AG04449 (cell line): ENCODE measurements at places on chromosomes 5 and 9.
A peak's percentile ranks its signal among the peaks of the same experiment; 100 is the strongest.

- no peak for DNase-seq
Observed at GRCh38 chr5:82586181-82586580, 308.0 kb upstream of the RPS23 start.

DNA sequence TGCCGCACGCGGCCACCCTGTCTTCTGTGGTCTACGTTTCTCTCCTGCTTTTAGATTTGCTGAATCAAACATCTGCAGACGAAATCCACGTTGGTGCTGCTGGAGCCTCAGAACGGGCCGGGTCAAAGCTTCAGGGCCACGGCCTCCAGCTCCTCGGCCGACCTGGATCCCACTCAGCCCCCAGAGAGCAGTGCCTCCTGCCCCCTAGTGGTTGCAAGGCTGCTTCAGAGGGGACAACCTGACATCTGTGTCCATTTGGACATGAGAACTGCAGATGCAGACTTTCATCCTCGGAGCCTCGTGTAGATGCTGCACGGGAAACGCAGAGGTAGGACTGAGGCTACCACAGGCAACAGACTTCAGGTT is 23.0 kb upstream of the SLC6A3 start:
- no peak for DNase-seq

- no peak for DNase-seq
Observed at GRCh38 chr5:138258704-138259292, 15.6 kb downstream of the GFRA3 start.

DNA sequence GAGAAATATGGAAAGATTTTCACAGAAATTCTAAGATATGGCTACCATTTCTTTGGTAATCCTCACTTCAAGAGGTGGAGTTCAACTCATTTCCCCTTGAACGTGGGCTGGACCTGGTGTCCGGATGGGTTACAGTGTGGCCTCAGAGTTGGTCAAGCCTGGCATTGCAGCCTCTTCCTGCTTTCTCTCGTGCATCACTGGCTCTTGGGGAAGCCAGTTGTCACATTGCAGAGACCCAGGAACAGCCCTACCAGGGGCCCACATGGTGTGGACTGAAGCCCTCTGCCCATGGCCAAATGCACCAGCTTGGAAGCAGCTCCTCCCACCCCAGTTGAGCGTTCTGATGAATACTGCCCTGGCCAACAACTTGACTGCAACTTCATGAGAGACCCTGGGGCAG is 47.7 kb upstream of the FCN1 start:
- no peak for DNase-seq

DNA sequence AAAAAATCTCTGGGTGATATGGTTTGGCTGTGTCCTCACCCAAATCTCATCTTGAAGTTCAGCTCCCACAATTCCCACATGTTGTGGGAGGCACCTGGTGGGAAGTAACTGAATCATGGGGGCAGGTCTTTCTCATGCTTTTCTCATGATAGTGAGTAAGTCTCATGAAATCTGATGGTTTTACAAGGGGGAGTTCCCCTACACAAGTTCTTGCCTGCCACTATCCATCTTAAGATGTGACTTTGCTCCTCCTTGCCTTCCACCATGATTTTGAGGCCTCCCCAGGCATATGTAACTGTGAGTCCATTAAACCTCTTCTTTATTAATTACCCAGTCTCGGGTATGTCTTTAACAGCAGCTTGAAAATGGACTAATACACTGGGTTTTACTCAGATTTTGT is 513.9 kb downstream of the TLE4 start:
- DNase-seq = no peak

DNA sequence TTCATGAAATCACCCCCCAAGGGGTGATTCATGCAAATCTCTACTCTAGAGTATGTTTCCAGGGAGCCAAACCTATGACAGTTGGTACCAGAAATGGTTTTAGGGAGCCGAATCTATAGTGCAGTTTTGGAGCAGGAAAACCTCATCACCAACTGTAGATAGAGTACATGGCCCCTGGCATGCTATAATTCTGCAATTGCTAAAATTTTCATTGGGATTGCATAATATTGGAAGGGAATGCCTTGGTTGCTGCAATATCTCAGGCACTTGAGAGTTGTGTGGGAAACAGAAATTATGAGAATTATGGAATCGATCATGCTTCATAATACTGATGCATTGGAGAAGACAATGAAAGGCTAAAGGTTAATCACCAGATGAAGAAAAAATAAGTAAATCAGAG is 148.2 kb upstream of the PLPPR1 start:
- DNase-seq = no peak

- no peak for DNase-seq
Observed at GRCh38 chr5:120568711-120569110, 104.6 kb downstream of the PRR16 start.

GRCh38 chr9:106207298-106207697 is 513.0 kb downstream of the TMEM38B start:
- DNase-seq = no peak

DNA sequence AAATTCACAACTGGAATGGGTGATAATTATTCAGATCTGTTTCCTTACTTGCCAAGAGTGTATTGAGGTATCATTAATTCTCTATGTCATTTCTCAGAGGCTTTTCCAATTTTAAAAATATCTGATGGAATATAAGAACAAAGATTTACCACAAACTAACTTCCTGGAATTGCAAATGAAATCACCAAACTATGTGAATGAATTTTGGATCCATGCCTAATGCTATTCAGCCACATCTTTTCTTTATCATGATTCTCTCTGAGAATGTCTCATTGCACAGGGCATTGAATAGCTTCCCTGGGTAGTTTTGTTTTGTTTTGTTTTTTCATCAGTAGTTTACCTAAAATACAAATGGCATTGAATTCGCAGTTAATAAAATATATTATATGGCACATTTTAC is 146.9 kb upstream of the FBN2 start:
- DNase-seq = peak; percentile 28

DNA sequence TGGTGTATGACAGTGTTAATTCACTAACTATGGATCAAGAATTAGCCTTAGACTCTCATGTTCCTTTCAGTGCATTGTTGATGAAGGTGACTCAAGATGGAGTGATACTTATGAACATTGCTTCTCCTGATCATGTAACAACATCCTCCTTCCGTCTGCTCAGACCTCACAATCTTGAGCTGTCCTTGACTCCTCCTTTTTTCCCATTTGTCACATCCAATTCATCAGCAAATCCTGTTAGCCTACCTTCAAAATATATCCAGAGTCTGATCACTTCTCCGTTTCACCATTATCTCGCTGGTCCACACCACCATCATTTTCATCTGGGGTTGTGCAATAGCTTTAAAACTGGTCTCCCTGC is 9.2 kb upstream of the SEMA6A start:
- no peak for DNase-seq

GRCh38 chr9:38149647-38150046 is 80.6 kb upstream of the SHB start:
- DNase-seq = no peak

DNA sequence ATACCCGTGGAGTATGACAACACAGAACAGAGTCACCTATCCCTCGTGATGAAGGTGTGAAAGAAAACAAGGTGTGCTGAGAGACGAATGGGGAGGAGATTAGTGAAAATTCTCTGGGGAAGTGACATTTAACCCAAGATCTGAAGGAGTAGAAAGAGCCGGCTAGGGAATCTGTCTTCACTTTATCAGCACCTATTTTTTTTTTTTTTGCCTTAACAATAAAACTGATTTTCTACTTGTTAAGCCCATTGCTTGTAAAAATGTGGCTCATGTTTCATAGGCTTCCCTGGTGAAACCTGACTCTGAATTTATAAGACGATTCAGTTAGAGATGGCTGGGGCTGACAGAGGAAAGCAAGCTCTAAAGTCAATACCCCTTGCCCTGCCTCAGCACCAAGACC is 322.6 kb upstream of the MSX2 start:
- DNase-seq = no peak

- DNase-seq = no peak
Observed at GRCh38 chr5:137199966-137200365, 299.2 kb downstream of the SPOCK1 start.

- no peak for DNase-seq
Observed at GRCh38 chr9:134766587-134766986, 114.0 kb upstream of the FCN2 start.

- no peak for DNase-seq
Observed at GRCh38 chr5:137621861-137622823, 113.7 kb downstream of the KLHL3 start.

GRCh38 chr9:125537442-125538091 is 169.4 kb downstream of the MAPKAP1 start:
- DNase-seq = no peak

DNA sequence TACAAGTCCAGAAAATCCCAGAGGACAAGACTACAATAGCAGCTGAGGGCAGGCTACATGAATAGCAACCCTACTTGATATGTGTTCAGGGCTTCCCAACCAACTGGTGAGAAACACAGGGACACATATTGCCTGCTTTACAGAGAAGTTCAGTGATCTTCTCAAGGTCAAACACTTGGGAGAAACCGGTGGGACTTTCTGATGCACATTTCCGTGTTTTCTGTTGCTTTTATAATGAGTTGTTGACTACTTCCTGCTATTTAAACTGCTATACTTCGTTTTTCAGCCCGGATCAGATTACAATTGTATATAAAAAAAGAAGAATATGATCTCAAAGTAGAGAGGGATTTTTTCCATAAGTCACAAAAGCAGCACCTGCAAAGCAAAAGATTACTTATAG is 175.1 kb downstream of the SNX18 start:
- DNase-seq = no peak

- no peak for DNase-seq
Observed at GRCh38 chr5:173315495-173316338, 12.5 kb downstream of the STC2 start.

- DNase-seq = no peak
Observed at GRCh38 chr9:18614116-18614515, 140.2 kb downstream of the ADAMTSL1 start.

DNA sequence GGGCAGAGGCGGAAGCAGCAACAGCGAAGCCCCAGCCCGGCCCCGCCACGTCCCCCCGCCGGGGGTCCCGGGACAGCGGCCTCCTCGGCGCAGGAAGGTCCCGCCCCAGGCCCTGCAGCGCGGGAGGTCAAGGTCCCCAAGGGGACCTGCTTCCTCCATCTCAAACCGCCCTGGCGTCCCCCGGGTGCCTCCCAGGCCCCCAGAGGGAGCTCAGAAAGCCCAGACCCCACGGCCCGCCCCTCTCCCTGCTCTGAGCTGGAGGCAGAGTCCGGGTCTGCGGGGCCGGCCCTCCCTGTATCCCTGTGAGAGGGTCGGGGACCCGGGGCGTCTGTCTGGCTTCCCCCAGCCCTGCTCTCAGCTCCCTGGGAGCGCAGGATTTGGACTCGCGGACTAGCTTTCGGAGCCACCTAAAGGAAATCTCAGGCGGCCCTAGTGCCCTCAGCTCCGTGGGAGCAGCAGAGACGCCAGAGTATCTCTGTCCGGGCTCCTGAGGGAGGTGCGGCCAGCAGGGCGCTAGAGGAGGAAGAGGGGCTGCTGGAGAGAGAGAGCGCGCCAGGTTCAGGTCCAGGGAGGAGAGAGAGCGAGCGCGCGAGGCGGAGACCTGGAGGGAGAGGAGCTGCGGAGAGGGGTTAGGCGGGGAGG is 30.7 kb downstream of the EXOC3 start:
- DNase-seq = no peak

GRCh38 chr9:107874591-107875369 is 385.2 kb upstream of the KLF4 start:
- no peak for DNase-seq

DNA sequence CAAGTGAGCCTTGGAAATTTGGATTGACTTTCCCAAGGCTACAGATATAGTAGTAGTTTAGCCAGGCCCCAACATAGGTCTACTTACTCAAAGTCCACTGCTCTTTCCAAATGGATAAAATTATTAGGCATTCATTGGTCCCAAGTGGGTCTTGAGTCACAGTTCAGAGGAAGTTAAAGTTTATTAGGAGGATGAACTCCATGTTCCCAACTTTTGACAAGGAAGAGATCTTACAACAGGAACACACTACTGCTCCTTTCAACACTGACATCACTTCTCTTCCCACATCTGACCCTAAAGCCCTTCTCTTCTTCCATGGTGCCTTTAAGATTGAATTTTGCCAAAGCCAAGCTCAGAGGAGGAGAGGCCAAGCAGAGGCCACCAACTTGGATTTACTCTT is 234.5 kb upstream of the TRIM32 start:
- no peak for DNase-seq

DNA sequence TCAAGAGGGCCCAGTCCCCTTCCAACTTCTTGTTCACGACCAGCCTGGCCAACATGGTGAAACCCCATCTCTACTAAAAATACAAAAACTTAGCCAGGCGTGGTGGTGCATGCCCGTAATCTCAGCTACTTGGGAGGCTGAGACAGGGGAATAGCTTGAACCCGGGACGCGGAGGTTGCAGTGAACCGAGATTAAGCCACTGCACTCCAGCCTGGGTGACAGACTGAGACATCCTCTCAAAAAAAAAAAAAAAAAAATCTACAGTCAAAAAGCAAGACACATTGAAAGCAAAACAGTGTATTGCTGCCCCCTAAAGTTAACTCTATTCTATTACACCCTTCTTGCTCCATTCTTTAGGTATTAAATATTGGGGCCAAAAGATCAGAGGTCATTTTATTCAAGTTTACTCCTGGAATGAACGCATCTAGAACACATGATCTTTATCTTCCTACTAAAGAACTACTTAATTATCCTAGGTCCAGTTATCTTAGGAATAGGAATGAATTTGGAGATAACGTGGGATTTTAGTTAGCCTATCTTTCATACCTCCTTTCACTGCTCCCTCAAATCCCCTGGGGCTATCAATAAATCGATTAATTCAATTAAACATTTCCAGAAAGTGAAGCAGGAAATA is 2.4 kb downstream of the ATG12 start:
- DNase-seq = no peak

GRCh38 chr9:109560470-109561132 is 62.5 kb upstream of the PTPN3 start:
- DNase-seq = no peak

DNA sequence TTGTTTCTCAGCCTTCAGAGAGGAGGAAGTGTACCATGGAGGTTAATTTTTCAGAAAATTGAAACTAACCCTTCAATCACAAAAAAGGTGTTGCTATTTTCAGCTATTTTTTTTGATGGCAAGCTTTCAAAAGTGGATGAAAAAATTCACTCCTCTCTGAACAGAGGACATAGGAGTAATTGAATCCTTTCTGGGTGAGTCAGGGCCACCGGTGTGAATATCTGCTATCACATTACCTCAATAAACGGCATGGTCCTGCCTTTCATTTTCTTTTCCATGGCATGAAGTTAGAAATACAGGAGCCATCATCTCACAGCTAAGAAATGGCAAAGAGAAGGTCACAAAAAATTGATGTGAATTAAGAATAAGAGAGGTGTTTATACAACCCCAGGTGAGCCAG is 90.2 kb upstream of the CCDC112 start:
- DNase-seq = no peak

- no peak for DNase-seq
Observed at GRCh38 chr5:135678640-135679268, 100.0 kb upstream of the CXCL14 start.

GRCh38 chr9:75117564-75117963 is 29.2 kb downstream of the OSTF1 start:
- no peak for DNase-seq
